ENCODE measurements at places on chromosomes 5 and 9. TPM values are rescaled to one million over a fixed set of nuclear protein-coding genes. Genes with fewer than 3 reads are reported as not detected.

- no peak overlapping the region for H3K4me3 ChIP-seq
- no peaks in the 10 kb centered on the region for H3K4me1 ChIP-seq
- H3K27ac ChIP-seq, result no peak overlapping the region
Observed at GRCh38 chr5:106843812-106844416, 826.8 kb downstream of the EFNA5 start.

The VLDLR gene
- 38.2 TPM for total RNA-seq

The SHC3 gene
- 5.9 TPM for total RNA-seq

The C1QTNF3 gene
- total RNA-seq, result 6.2 TPM
